ENCODE measurements at places on chromosomes 13 and 19. TPM values are rescaled to one million over a fixed set of nuclear protein-coding genes. Genes with fewer than 3 reads are reported as not detected.

GRCh38 chr13:23651887-23652286 is 81.7 kb downstream of the TNFRSF19 start:
- no peak for DNase-seq

GRCh38 chr13:95499811-95500712 is 52.5 kb upstream of the CLDN10 start:
- no peak for DNase-seq

DNA sequence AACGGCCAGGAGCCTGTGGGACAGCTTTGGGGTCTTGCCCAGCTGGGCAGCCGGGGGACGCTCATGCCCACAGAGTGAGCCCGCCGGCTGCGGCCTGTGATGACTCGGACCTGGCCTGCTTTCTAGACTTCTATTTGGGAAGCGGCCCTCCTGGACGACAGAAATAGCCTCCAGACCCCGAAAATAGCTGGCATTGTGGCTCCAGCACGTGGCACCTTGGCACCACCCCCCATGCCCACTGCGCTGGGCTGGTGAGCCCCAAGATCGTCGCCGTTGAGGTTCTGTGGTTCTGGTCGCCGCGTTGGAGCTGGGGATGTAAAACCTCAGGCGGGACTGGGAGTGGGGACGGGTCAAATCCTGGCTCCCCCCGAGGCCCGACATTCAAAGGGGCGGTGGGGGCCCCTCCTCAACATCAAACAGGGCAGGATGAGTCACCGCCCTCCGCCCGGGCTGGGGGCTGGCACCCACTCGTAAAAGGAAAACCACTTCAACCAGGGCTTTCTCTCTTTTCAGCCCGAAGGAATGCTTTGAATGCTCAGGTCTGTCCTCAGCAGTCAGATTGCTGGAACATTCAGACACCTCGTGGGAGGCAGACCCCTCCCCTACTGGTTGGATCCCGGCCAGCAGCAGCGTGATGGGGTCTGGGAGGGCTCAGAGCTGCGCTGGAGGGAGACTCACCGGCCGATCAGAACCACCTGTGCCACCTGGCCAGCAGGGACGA is 42.1 kb downstream of the GADD45B start:
- no peak for DNase-seq

Gene KCNC3
- 6.3 TPM for total RNA-seq

DNA sequence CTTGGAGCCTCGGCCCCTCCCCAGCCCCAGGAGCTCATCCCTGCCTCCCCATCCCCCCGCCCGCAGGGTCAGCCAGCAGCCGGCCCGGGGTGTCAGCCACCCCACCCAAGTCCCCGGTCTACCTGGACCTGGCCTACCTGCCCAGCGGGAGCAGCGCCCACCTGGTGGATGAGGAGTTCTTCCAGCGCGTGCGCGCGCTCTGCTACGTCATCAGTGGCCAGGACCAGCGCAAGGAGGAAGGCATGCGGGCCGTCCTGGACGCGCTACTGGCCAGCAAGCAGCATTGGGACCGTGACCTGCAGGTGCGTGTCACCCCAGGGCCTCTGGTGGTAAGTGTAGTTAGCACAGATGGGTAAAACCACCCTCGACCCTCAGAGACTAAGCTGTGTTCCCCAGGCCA is 13.8 kb downstream of the MAP1S start:
- DNase-seq = no peak

Gene KLK12
- not detected for total RNA-seq

Gene LILRB5
- total RNA-seq = 1.2 TPM

GRCh38 chr19:28425046-28425931 is 787.7 kb downstream of the UQCRFS1 start:
- DNase-seq = no peak

- DNase-seq = peak; percentile 78
These were observed 31.3 kb downstream of the TINCR start for GRCh38 chr19:5536337-5536894.

DNA sequence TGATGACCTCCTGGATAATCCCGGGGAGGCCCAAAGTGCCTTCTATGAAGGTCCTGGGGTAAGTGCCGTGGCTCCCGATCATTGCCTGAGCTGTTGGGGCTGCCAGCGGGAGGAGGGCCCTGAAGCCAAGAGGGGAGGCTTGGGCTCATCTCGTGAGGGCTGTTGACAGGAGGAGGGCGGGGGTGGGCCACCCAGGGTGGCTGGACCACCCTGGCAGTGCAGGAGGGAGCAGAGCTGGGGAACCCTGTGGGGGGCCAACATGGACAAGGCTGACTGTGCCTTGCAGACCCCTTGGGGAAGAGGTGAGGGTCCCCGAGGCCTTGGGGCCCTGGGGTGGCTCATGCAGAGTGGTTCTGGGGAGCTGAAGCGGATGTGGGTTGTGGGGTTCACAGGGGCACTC is 37.4 kb upstream of the EHD2 start:
- DNase-seq = no peak

- no peak for DNase-seq
These were observed 4.8 kb downstream of the B3GLCT start for GRCh38 chr13:31204592-31204991.

GRCh38 chr19:992670-993055 is 7.6 kb upstream of the GRIN3B start:
- no peak for DNase-seq

- DNase-seq = no peak
These were observed 3.9 kb downstream of the OBI1 start for GRCh38 chr13:78655007-78655406.

Gene ZNF433
- 15.1 TPM for total RNA-seq

GRCh38 chr19:11541238-11541637 is 2.6 kb downstream of the CNN1 start:
- no peak for DNase-seq

Gene CALR3
- not detected for total RNA-seq

DNA sequence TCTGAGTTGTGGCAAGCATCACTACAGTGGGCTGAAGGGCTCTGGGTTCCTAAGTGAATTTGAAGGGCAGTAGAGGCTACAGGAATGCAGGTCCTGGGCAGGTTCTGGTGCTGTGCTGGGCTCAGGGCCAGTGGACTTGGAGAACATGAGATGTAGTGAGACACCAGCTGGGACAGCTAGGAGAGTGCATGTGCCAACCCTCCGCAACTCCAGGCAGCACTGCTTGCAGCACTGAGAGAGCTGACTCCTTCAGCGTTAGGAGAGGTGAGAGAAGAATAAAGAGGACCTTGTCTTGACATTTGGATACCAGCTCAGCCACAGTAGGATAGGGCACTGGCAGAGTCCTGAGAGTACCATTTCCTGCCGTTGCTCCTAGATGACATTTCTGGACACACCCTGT is 739.9 kb upstream of the PRR20A start:
- peak; percentile 10 for DNase-seq

Gene SLC25A41
- total RNA-seq = 0.91 TPM

Gene MIR17HG
- total RNA-seq = 32.2 TPM

- DNase-seq = no peak
These were observed 18.6 kb downstream of the ZNF177 start for GRCh38 chr19:9381361-9381785.

Gene ZGLP1
- total RNA-seq = 2.4 TPM

Measured in cerebellum (tissue), 4 donors.